ENCODE measurements at places on chromosomes 13 and 19. TPM values are rescaled to one million over a fixed set of nuclear protein-coding genes. Genes with fewer than 3 reads are reported as not detected.

- no peak for DNase-seq
Observed at GRCh38 chr19:34034318-34034846, 137.9 kb upstream of the LSM14A start.

- DNase-seq, result no peak
Observed at GRCh38 chr13:44368599-44369368, 4.8 kb upstream of the SERP2 start.

DNA sequence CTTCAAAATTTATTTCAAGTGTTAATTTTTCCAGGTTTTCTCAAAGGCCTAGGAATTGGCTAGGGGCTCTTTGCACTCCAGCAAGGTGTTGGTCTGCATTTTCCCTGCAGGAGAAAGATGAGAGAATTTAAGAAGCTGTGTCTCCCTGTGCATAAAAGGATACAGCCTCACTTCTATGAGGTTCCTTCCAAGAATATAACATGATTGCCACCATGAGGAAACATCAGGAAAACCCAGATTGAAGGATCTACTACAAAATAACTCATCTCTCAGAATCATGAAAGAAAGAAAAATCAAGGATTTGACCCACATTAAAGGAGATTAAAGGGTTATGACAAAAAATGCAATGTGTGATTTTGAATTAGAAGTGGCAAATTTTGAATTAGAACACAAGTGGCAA lies 69.9 kb downstream of the RUBCNL start:
- DNase-seq, result no peak

DNA sequence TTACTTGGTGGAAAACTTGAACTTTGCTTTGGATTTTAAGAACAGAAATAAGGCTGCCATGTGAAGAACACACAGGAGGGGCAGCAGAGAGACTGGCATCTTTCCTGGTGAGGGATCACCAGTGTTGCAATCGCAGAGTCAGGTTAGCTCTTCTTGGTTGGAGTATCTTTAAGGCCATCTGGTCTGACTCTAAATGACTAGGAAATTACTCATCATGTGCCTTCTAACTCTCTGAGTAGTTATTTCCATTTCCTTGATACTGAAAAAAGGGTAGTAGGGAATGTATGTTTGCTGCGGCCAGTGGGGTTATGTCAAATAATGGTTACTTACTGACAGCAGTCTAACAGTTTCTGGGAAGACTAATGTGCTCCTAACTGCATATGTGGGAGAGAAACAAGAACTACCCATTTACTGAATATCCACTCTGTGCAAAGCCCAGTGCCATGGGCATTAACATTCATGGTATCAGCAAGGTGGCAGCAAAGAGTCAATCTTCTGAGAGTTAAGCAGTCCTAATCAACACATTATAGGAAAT lies 122.1 kb downstream of the COG6 start:
- no peak for DNase-seq

GRCh38 chr13:113077566-113077952 lies 28.0 kb upstream of the F7 start:
- DNase-seq, result no peak

GRCh38 chr13:44422755-44423643 lies 49.4 kb downstream of the SERP2 start:
- no peak for DNase-seq

DNA sequence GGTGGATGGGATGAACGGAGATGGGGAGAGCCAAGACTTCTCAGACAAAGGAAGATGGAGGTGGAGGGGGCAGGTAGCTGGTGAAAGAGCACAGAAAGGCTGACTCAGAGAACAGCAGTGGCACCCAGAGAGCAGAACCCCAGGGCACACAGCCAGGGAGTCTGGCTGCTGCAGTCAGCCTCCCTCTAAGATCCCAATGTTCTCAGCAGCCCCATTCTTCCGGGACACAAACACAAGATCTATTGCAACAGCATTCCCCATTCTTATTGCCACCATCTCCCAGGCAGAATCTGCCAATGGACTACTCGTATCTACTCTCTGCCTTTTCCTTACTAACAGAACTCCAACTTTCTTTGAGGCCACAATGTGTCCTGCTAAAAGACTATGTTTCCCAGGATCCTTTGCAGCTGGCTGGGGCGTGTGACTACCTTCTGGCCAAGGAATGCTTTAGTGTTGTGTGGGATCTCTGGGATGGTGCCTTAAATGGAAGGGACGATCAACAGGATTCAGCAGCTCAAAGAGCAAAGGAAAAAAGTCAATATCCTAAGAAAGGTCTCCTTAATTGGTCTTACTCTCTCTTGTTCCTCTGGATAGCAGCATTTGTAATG lies 7.5 kb downstream of the THAP8 start:
- DNase-seq, result no peak

DNA sequence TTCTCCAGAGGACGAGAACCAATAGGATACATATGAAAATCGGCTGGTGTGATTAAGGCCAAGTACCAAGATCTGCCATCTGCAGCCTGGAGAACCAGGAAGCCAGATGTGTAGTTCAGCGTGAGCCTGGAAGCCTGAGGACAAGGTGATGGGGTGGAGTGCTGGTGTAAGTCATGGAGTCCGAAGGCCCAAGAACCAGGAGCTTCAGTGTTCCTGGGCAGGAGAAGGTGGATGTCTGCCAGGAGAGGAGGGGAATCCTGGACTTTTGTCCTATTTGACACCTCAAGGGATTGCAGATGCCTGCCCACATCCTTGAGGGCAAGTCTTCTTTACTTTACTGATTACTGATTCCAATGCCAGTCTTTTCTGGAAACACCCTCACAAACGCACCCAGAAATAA lies 71.5 kb downstream of the SPATA13 start:
- no peak for DNase-seq

DNA sequence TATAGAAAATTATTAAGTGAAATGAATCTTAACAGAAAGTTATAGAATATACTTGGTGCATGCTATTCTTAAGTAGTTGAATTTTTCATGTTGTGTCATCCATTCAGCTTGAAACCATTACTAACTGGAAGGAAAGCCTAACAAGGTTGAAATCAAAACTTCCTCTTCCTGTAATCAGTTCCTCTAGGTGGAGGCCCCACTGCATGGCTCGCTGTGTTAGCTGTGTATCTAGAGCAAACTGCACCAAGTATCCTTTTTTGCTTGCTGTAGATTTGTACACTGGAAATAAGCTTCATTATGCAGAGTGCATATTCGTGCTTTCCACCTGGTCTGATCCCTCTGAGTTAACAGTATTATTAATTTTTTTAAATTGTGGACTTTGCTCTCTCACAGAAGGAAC lies 1146.1 kb downstream of the EFNB2 start:
- DNase-seq, result no peak

DNA sequence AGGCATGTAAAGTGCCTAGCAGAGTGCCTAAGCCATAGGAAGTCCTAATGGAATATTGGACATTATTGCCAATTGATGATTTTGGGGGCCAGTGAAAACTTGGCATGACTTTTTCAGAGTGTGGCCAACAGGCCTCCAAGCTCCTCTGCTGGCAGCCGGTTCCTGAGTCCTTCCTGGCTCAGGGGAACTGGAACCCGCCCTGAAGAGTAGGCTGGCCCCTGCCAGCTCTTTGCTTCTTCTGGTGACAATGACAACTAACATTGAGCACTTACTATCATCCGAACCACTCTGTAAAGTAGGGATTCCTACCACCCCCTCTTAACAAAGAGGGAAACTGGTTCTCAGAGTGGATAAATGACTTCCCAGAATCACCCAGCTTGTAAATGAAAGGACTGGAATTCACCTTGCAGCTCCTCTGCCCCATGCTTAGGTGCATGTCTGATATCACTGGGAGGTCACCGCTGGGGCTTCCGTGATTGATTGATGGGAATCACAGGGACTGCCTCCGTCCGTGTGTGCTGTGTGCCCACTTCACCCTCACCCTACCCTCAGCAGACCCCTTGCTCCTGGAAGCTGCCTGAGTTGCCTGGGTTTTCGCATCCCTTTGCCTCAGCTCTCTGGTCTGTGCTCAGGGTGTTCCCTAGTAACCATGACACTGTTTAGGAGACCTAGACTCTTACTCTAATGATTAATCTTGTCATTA lies 50.6 kb downstream of the TNFRSF19 start:
- no peak for DNase-seq

- no peak for DNase-seq
Observed at GRCh38 chr19:33472691-33473652, 48.6 kb downstream of the PEPD start.

DNA sequence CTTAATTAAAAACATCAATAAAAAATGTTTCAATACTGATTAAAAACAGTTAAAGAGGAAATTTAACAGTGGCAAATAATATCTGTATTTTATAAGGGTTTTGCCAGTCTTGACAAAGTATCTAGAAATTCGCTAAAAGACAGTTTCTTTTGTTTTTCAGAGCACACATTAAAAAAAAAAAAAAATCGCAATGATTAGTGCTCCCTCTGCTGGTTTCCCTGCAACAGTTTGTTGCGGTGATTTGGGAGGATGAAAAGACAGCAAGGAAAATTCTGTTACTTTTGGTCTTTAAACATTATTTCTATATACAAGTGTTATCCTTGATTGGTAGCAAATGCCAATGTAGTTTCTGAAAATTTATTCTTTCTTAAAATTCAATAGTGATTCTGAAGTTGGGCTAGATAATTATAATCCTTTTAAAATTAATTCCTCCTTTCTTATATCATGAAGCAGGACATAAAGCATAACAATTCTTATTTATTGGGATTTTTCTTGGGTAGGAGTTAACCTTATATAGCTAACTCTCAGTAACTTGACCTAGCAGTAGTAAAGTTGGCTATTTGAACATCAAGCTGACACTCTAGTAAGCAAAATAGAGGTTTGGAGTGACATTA lies 23.1 kb upstream of the SPRY2 start:
- DNase-seq, result no peak

The ZNF260 gene
- 20.5 TPM for total RNA-seq

The CAPN12 gene
- total RNA-seq, result 8.2 TPM

The GAPDHS gene
- total RNA-seq, result not detected

All from naive thymus-derived CD8-positive, alpha-beta T cell (primary cell).